ENCODE measurements at places on chromosomes 3 and 15.

GRCh38 chr3:51836606-51837005 lies 24.8 kb upstream of the IQCF2 start:
- DNase-seq: no peak

DNA sequence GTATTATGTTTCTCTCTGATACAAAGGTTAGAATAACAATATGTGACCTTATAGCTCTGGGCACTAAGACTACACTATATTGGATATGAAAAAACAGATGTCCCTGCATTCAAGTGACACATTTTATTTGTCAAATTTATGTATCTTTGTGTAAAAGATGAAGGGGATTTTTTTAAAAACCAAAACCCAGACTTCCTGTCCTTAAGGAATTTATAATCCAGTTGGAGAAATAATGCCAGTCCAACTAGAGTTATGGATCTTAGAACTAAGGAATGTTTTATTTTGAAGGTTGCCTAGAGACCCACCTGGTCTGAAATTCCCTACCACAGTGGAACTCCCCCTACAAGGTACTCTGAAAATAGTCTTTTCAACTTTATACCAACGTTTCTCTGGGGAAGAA lies 33.3 kb upstream of the PIK3CB start:
- no peak for DNase-seq

DNA sequence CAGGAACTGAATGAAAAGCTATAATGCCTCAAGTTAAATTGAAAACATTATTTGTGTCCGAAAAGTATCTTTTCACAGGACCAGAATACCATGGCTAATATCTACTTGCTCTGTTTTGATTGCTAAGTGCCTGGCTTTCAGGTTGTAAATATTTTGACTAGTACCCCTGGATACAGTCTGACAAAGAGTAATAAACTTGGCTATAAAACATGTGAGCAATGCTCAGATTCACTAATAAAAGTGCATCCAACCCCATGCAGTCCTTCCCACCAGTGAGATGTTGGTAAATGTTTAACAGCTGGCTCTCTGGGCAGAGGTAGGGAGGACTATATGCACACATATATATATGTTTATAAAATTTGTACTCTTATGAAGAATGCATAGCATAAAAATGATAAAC lies 281.8 kb upstream of the TGFBR2 start:
- DNase-seq: no peak

- no peak for DNase-seq
Observed at GRCh38 chr3:165754219-165755007, 82.8 kb downstream of the BCHE start.

- no peak for DNase-seq
Observed at GRCh38 chr3:158776531-158776930, 25.3 kb upstream of the MFSD1 start.

- no peak for DNase-seq
Observed at GRCh38 chr3:5677555-5677954, 490.0 kb downstream of the EDEM1 start.

GRCh38 chr3:111324645-111325044 lies 217.4 kb upstream of the CD96 start:
- no peak for DNase-seq

DNA sequence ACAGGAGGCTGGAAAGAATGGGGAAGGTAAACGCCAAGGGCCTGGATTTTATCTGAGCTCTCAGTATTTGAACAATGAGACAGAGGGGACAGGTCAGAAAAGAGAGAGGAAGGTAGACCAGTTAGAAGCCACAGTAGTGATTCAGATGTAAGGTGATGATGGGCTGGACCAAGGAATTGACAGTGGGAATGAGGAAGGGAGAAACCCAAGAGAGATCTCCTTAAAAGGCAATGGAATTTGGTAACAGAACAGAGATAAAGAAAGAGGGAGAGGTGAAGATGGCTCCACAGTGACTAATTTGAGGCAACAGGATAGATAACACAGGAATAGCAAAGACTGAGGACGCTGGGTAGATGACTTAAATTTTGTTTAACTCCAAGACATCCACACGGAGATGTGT lies 11.4 kb upstream of the HEG1 start:
- DNase-seq: no peak

DNA sequence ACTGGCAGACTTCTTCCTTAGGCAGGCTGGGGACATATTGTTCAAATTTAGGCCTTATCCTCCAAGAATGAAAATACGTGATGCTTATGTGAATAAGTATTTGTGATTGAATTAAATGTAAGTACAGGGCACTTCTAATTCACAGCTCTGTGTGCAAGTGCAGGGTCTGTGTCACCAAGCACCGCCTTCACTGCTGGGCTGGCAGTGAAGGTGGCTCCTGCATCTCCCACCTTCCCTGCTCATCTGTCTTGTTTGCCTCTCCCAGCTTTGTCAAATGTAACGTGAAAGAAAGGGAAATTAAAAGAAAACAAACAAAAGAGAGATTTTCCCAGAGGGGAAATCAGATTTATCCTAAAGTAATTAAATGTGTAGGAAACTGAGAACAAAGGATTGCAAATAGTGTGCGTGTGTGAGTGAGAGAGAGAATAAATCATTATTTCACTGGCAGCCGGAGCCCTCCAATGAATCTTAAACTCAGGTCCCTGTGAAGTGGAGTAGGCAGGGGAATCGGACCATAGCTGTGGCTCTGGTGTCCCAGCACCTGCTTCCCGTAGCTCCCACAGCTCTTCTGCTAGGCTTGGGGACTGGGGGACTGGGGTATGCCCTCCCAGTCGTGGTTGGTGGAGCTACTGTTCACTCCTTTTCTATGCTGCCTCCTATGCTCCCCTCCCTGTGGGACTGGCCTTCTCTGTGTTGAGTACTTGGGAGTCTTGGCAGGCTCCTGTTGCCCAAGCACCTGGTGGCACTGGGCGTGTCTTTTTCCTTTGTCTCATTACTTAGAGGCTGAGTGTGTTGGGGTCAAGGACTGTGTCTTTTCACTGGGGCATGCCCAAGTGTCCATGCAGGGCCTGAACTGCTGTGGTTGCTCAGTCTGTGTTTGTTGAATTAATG lies 222.2 kb downstream of the EPHB1 start:
- no peak for DNase-seq

DNA sequence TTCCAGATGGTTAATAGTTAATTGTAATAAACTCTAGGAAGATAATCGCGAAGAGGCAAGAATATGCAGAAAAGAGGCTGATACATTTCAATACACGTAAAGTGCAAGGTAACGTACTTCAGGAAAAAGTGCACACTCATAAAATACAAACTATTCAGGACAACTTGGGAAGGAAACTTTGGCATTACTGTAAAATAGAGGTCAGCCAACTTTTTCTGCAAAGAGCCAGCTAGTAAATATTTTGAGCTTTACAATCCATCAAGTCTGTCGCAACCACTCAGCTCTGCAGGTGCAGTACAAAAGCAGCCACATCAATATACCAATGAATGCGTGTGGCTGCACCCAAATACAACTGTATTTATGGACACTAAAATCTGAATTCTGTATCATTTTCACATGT lies 51.6 kb upstream of the THUMPD3 start:
- no peak for DNase-seq

DNA sequence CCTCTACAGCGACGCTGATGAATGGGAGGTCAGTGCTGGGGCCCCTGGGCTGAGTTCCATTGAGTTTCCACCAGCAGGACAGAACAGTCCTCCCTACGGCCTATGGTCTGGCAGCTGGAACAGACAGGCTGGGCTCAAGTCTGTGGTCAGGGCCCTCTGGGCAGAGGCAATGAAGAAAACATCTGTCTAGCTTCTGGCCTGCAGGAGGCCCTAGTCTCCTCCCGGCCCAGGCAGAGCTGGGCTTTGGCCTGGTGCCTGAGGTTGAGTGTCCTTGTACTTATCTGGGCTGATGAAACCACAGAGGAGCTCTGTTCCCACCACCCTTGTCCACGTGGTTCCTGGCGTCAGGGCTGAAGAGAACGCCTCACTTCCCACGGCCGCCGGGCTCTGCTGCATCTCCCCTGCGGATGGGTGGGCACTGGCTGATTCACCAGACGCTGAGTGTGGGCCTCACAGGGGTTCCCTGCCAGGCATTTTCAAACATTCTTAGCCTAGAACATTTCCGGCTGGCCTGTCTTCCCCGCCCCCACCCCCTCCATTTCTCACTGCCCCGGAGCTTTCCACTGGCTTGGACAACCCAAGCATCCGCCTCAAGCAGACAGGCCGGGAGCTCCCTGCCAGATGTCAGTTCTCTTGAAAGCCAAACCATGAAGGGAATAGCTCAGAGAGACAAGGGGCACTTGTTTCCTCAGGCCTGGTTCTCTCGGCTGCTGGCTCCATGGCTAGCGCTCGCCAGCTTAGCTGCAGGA lies 20.3 kb downstream of the PPCDC start:
- DNase-seq: no peak

GRCh38 chr15:81886080-81886479 lies 159.7 kb downstream of the MEX3B start:
- no peak for DNase-seq

DNA sequence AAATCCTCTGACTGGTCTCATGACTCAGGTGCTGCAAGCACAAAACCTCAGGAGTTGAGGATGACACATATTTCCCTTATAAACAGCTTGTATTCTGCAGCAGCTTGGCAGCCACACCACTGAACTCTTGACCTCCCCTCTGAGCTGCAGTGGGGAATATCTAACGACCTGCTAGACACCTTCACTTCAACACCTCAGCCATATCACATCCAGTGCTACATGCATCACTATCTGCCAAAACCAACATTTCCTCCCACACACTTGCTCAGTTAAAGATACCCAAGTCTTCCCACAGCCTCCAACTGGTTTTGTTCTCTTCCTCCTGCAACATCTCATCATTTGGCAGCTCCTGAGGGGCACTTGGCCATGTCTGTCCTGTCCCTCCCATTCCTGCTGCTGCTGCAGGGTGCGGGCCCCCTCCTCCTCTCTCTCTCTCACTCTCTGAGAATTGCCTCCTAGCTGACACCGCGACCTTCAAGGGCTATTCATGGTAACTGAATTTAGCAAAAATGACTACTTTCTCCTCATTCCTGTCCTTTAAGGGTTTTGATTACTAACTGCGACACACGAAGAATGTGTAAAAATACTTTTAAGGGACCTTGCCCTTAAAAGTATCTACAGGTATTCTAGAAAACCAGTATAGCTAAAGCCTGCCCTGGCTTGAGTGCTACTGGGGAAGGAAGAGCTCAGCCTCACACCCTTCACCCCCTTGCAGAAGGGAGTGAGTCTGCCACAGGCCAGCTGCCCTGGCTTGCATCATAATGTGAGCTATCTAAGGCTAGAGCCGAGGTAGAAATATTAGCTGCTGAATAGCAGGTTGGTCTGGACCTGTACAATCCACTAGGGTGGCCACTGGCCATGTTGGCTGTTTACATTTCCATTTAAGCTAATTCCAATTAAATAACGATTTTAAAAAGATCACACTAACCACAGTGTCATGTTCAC lies 5.0 kb upstream of the CCR9 start:
- no peak for DNase-seq

GRCh38 chr3:189655617-189656016 lies 24.4 kb downstream of the TP63 start:
- DNase-seq: no peak
